ENCODE measurements at places on chromosomes 11 and 22. TPM values are rescaled to one million over a fixed set of nuclear protein-coding genes. Genes with fewer than 3 reads are reported as not detected.

- DNase-seq = no peak
These were observed 8.4 kb downstream of the OR10V1 start for GRCh38 chr11:59705294-59705693.

DNA sequence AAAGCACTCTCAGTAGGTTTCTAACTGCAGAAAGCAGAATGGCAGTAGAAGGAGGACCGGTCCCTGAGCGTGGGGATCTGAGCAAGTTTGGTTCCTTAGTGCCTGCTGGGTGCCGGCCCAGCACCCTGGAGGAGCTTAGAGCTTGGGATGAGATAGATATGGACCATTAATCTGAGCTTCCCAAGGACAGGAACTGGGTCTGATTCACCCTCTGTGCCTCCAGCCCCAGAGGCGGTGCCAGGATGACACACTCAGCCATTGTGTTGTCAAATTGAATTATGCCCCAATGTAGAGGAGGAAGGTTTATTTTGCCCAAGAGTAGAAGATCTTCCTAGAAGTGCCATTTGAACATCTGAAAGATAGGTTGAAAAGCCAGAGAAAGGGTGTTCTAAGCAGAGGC is 4.3 kb downstream of the ZC3H7B start:
- DNase-seq = no peak

GRCh38 chr11:85062659-85063058 is 564.5 kb downstream of the DLG2 start:
- DNase-seq = no peak

GRCh38 chr11:59862252-59862651 is 4.0 kb downstream of the TCN1 start:
- DNase-seq = no peak

GRCh38 chr11:92931746-92932422 is 37.6 kb upstream of the MTNR1B start:
- DNase-seq = no peak

GRCh38 chr11:21514316-21514715 is 678.6 kb upstream of the ANO5 start:
- DNase-seq = no peak

DNA sequence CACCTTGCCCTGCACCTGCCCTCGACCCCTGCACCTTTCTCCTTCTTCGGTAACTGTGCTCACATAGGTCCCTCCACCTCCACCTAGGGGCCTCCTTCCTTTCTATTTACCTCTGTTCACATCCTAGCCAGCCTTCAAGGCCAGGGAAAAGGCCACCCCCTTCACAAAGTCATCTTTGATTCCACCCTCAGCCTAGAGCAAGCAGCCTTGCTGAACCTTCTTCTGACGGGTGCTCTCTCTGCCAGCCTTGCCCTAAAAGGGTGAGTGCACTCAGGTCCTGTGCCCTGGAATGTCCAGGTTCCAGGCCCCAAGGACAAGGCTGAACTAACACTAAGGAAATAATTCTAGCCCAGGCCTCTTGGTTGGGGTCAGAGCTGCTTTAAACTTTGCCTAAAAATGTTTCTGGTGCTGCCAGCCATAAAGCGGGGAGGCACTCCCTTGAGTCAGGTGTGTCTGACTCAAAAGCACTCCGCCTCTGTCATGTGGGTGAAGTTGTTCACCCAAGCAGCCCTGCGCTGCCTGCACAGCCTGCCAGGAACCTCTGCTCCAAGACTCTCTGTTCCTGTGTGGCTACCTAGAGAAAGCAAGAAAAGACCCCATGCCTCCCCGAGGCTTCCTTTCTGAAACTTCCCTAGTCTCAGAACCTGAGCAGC is 9.2 kb upstream of the FAM83F start:
- peak; percentile 60 for DNase-seq

DNA sequence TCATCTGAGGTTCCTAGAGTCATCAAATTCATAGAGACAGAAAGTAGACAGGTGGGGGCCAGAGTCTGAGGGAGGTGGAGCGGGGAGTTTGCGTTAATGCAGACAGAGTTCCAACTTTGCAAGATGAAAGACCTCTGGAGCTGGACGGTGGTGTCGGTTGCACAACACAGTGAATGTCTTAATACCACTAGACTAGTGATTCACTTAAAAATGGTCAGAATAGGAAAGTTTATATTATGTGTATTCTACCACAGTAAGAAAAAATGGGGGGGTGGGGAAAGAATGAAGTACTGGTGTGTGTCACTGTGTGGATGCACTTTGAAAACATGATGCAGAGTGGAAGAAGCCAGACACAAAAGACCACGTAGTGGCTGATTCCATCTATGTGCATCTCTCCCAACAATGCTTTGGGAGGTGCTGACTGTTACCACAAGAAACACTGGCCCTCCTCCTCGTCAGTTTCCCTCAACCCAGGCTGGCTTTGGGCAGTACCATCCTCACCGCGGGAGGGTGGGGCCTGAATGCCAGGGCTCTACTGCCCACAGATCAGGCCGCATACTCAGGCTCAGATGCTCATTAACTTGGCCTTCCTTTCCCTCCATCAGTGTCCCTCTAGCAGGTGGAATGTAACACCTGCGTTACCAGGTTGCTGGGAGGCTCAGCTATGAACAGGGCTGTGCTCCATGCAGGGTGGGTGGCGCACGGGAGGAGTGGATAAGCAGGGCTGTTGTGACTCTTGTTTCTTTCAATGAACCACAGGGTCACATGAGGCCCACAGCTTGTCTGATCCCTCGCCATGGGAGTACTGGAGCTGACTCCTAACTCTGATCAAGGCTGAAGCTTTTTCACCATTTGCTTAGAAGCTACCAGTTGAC is 297.0 kb downstream of the CTTN start:
- DNase-seq = no peak

CBY1 gene
- total RNA-seq = 38.1 TPM

IL17RA gene
- total RNA-seq = 17.2 TPM

OR51B4 gene
- not detected for total RNA-seq

All from colonic mucosa (tissue), 4 donors.